ENCODE measurements at places on chromosomes 2 and 18.

DNA sequence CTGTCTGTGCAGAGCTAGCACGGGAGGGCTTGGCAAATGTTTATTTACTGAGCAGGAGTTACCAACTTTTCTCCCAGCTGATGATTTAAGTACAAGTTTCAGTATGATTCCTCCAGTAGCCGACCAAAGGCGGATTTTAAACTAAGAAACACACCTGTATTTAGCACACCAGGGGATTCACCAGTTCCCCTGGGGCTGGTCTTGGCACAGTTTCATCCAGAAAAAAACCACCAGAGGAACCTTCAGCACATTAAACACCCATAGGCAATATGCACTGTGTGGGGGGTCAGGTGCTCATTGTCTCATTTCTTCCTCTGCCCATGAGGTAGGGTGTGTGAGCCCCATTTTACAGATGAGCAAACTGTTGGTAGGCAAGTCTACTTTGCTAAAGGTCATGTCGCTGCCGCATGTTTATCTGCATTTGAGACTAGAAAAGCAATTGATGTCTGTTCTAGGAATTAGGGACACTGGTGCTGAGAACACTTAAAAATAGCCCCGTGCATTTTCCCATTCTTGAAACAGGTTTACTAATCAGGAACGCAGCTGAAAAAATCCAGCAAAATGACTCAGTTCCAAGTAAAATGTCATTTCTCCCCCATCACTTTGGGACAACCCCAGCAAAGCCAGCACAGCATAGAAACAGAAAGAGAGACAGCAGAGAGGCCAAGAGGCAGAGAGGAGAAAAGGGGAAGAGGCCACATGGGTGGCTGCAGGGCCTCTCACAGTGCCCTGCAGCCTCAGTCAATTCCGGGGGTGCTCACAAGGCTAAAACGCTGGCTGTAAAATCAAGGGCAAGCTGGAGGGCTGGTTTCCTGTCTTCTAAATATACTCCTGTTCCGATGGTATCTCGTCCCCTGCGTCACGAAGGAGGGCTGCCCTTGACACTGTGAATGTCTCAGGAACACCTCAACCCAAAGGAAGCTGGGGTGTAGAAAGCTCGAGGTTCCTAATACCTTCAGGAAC lies 166.8 kb upstream of the ID2 start:
- DNase-seq = no peak

- DNase-seq = no peak
These were observed 604.9 kb upstream of the CDH2 start for GRCh38 chr18:28781616-28782362.

DNA sequence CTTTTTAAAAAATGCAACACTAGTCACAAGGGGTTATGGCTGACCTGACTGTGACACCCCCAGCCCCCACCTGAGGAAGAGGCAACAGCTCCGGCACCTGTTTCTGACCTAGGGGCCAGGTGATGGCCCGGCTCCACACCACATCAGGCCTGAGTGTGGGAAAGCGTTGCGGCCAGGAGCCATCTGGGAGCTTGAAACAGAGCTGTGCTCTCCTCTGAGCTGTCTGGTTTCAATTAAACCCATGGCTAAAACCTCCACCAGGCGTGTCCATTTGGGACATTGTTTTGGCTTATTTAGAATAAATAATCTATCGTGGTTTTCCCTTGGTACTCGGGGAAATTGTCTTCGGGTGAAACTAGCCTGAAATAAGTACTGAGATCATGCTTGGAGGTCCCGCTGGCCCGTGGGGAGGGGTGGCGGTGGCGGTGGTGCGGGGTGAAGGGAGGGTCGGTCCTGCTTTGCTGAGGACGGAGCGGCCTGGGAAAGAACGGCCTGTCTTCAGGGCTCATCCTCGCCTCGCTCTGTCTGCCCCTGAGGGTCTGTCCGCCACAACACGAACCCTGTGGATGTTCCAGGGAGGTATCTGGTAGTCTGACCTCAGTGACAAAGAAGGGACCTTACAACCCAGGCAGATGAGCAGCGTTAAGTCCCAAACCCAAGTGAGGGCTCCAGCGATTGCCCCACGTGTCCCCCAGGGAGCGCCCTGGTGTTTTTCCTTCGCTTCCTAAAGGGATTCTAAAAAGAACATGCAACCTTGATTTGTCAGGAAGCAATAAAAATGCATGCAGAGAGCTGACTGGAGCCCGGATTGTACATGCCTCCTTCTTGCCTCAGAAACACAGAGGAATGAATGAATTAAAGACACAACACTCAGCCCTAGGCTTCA lies 58.7 kb downstream of the IL1RL2 start:
- peak; percentile 87 for DNase-seq

DNA sequence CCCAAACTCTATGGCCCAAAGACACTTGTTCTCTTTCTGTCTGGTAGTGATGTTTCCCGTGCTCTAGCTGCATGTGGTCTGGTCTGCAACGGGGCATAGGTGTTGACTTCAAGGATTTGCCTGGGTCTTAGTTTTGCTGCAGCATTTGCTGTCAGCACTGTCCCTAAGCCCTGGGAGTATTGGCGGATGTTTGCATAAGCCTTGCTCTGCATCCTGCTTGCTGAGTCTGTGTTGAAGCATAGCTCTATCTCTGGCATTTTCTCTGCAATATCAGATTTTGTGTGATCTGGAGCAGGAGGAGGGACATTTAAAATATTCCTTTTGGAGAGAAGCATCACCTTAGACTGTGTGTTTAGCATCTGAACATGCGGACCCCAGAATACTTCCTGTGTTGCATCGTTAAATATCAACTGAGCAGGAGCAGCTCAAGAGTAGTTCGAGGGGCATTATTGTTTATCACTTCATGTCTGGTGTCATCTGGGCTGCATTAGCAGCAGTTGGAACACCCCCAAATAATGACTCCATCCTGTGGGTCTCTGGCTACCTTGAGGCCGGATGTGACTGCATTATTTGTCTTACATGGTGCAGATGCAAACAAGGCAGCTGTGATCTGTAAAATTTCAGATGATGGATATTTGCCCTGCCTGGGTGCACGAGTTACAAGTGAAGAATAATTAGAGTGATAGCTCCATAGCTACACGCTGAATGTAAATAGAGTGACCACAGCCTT lies 231.7 kb downstream of the TRIB2 start:
- peak; percentile 30 for DNase-seq

GRCh38 chr2:25374827-25375226 lies 33.1 kb upstream of the DNMT3A start:
- DNase-seq = no peak

DNA sequence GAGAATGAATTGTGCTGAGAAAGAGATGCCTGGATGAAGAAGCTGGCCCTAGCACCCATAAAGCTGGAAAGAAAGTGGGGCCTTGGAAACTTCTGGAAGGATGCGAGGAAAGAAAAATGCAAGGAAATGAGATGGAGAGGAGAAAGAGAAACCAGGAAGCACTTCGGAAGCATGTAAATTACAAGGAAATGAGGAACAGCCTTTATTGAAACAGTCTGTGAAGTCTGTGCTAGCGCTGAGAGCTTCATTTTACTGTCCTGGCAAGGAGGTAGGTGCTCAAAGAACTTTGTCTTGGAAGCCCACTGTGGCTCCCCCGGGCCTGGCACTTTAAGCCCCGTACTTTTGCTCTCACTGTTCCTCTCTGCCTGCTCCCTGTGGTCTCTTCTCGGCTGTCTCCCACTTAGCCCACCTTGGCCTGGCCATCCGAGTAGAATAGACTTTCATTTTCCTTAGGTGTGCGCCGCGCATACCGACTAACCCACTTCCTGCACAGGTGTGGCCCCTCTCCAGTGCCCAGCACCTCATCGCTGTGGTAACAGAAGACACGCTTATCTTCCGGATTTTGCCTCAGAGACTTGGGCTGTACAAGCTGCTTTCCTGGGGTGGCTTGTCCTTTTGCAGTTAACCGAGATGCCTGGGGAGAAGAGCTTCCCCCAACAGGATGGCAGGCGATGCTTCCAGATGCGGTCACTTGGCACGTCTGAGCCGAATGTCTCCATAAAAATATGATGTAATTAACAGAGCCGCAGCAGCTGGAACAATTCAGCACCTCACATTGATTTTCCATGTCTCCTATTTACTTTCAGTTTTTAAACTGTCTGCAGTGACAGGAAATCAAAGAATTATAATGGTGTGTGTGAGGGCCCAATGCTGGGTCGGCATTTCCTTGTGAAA lies 199.6 kb downstream of the HRH4 start:
- DNase-seq = peak; percentile 2

GRCh38 chr2:201345625-201346213 lies 11.4 kb downstream of the FLACC1 start:
- no peak for DNase-seq

GRCh38 chr18:50097702-50098101 lies 97.2 kb downstream of the MYO5B start:
- DNase-seq = no peak

- DNase-seq = peak; percentile 95
These were observed at the start of gene PARD6G for GRCh38 chr18:80247393-80247841. Gene PARD6G, minus strand, starts transcription at chr18:80247514. Its CDS starts 166 bp downstream, at chr18:80247348.

- peak; percentile 71 for DNase-seq
These were observed 280.0 kb upstream of the RAB12 start for GRCh38 chr18:8329186-8329771.

- no peak for DNase-seq
These were observed 142.0 kb downstream of the KCTD1 start for GRCh38 chr18:26406324-26406723.

GRCh38 chr2:145343287-145343686 lies 823.4 kb upstream of the ZEB2 start:
- DNase-seq = no peak

DNA sequence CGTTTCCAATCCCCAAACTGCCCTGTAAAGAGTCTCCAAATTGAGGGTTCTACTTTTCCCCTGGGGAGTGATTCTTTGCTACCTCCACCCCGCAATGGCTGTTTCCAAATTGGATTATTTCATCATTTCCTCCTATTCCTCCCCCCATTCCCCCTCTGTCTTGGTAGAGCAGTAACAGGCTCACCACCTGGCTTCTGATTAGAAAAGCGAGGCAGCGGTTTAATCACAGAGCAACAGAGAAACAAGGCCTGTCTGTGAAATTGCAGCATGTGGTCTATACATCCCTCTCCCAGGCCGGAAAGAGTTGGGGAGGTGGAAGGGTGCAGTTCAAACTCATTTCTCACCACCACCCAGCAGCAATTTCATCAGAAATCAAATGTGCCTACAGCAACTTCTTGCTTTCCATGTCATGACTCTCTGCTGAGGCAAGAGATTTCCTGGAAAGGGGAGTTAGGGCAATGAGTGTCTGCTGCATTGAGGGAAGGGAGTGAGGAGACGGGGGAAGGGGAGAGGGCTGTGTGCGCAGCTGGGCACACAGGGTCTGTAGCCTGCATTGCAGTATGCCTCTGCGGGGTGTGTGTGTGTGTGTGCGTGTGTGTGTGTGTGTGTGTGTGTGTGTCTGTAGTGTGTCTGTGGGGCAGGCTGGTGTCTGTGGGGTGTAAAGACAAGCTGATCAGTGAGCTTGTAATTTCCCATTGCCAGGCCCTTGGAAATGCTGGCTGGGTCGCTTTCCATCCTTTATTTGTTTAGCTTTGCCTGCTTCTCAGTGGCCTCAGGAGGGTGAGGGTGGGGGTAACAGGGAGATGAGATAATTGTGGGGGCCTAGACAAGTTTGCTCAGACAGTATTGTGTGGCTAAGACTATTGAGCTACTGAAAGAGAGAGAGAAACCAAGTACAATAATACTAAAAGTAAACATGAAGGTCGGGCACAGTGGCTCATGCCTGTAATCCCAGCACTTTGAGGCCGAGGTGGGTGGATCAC lies 13.5 kb upstream of the IGFBP2 start:
- peak; percentile 71 for DNase-seq

GRCh38 chr18:35189510-35189909 lies 51.3 kb upstream of the ZNF397 start:
- peak; percentile 45 for DNase-seq

DNA sequence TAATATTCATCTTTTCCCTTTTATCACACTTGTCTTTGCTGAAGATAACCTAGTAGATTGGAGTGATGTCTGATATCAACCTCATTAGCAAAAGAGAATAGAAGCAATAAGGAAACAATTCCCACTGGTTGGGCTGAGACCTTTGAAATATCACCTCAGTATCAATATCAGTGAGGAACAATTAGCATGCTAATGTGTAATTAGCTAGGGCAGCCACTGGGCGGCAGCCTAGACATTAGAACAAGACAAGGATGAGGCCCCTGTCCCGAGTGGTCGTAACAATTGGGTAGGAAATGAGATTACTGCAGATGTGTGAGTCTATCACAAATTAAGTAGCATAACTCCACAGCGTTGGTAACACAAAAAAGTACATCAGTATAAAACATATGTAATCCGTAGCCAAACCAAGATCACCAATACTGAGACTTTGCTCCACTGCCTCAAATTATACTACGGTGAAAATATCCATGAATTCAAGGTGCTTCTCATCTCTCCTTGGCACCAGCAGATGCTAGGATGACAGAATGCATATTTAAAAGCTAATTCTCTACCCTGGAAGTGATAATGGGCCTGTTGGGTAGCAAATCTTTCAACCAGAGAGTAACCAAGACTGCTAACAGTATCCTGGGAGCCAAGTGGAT lies 99.1 kb downstream of the ALPK2 start:
- DNase-seq = peak; percentile 82

DNA sequence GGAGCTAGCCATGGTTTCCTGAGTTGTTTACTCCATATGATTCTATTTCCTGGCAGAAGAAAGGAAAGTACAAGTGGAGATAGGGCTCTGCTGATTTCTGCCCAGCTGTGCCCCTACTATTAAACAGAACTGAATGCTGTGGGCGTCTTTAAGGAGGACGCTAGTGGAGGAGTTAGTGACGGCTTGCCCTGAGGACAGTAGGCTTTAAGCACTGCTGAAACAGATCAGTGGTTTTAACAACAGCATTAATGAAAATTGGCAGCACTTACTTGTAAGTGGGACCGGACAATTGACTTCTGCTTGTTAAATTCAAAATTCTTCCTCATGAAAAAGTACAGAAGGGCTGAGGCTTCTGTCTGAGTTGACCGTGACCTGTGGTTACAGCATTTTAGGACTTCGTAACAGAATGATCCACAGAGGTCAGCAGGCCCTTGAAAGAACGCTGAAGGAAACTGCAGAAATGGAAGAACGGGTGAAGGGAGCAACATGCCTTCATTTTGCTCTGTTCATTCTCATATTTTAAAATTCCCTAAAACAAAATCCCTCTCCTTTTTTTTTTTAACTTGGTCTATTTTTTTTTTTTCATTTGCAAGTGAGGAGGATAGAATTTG lies 80.6 kb upstream of the CCDC195 start:
- DNase-seq = no peak

- peak; percentile 17 for DNase-seq
These were observed 36.2 kb downstream of the KDM3A start for GRCh38 chr2:86477349-86477748.

GRCh38 chr2:103805746-103806145 lies 1043.9 kb downstream of the TMEM182 start:
- DNase-seq = no peak

GRCh38 chr2:189579585-189580186 lies 900 bp downstream of the SLC40A1 start:
- DNase-seq = peak; percentile 49

DNA sequence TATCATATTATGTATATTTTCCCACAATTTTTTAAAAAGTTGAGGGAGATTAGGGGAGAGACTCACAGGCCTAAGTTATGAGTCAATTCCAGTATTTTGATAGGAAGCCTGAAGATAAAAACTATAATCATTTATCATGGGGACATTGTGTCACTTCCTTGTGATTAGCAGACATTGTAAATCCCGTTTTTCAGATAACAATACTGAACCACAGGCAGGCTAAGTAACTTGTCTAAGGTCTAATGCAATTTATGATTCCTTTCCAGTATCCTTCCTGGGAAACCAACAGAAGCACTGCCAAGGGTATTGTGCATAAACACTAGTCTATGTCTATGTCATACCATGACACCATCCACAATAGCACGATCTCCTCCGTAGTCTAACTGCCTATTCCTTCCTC lies 235.2 kb upstream of the PIK3C3 start:
- DNase-seq = no peak

- DNase-seq = peak; percentile 80
These were observed 39.7 kb upstream of the NEDD4L start for GRCh38 chr18:58004317-58004716.

- no peak for DNase-seq
These were observed 12.0 kb downstream of the SMARCAL1 start for GRCh38 chr2:216424274-216424673.

Measured in adipocyte (in vitro differentiated cells).